Activated CD4-positive, CD25-positive, alpha-beta regulatory T cell treated with anti-CD3 and anti-CD28 coated beads, Interleukin-2, amount 50 U/mL, for 72 hours (primary cell): ENCODE measurements at places on chromosomes 5 and 9.

GRCh38 chr9:84615544-84615943, 54.0 kb upstream of the NTRK2 start:
- DNase-seq, result no peak

DNA sequence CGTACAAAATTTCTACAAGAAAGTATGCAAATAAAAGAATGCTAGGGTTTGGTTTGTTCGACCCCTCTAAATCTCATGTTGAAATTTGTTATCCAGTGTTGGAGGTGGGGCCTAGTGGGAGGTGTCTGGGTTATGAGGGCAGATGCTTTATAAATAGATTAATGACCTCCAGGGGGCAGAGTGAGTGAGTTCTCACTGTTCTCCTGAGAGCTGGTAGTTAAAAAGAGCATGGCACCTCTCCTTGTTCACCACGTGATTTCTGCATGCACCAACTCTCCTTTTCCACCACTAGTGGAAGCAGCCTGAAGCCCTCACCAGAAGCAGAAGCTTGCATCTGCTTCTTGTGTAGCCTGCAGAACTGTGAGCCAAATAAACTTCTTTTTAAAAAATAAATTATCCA, 50.4 kb upstream of the FAM170A start:
- DNase-seq, result no peak

DNA sequence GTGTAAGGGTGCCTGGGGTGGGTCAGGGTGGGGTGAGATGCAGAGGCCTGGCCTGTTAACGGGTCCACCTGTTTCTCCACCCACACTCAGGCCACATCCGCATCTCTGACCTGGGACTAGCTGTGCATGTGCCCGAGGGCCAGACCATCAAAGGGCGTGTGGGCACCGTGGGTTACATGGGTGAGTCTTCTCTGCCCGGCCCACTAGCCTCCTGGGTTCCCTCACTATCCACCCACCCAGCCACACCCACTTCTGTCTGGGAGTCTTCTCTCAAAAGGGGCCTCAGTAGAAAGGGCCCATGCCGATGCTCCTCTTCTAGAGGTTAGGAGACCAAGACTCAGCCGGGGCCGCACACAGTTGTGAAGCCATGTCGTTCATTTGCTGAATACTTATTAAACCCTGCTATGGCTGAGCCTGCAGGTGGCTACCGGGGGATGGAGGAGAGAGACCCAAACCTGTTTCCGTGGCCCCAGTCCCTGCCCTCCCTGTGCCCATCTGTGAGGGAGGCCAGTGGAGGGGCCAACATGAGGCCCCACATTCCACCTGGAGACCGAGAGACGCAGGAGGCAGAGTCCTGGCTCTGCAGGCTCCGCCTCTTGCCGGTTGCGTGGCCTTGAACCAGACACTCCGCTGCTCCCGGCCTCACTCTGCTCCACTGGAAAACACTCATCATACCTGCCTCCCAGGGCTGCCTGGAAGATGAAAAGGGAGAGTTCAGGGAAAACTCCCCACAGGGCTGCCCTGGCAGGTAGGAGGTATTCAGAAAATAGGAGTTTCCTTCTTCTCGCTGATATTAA, 8.7 kb downstream of the GRK6 start:
- DNase-seq, result no peak

DNA sequence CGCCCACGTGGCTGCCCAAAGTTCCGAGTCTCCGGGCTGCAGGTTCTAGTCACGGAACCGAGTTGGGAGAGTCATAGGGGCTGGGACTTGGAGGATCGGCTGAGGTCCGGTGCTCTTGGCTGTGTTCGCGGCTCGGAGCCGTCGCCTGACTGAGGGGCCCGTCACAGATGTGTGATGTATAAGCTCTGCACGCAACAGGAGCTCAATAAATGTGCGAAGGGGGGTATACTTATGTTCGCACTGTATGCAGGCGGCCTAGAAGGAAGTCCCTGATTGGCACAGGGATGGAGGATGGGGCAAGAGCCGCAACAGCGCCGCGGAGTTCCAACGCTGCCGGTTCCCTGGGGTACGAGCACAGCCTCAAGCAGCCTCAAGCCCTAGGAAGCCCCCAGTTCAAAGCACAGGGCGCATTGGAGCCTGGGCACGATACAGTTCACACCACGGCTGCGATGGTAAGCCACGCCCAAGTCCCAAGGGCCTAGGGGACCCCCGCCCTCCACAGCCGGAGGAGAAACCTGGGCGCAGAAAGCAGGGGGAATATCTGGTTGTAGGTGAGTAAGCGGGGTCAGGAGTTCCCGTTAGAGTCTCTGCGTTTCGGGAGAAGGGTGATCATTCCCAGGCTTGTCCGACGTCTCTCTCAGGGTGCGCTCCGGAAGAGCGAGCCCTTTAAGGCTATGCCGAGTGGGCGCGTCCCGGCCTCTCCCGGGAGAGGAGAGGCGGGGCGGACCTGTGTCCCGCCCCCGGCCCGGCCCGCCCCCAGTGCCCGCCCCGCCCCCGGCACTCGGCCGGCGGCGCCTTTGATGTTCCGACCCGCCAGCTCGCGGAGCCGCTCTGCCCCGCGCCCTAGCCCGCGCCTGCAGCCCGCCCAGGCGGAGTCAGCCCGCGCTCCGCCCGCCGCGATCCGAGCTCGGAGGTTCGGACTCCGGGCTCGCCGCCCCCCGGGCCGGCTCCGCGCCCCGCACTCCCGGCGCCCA, at the start of gene TCF7:
Gene TCF7 (plus strand): TSS at position 780 of the 974 bp plus-strand sequence. CDS start 226 bp downstream, outside the sequence.
- DNase-seq, result peak; percentile 67

DNA sequence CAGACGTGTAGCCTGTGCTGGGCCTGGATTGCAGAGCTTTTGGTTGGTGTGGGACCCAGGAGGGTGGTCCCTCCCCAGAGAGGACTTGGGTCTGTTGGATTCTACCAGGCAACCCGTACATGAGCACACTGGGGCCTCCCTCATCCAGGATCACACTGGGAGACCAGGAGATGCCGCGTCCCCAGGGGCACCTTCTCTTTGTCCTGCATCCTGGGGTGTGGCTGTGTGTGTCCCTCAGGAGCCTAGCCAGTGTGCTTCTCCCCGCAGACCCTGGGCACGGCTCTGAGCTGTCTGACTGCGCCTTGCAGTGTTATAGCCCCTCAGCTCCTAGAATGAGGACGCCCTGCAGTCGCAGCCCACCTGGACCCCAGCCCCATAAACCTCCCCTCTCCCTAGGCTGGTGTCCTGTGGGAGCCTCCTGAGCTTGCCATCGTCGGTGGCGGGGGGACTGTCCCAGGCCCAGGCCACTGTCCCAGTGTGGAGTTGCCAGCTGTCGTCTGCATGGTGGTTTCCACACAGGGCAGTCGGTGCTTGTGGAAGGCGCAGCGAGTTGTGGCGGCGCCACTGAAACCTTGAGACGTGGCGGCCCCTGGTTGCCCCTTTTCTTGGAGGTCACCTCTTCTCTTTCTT, 27.6 kb downstream of the CEP72 start:
- no peak for DNase-seq

DNA sequence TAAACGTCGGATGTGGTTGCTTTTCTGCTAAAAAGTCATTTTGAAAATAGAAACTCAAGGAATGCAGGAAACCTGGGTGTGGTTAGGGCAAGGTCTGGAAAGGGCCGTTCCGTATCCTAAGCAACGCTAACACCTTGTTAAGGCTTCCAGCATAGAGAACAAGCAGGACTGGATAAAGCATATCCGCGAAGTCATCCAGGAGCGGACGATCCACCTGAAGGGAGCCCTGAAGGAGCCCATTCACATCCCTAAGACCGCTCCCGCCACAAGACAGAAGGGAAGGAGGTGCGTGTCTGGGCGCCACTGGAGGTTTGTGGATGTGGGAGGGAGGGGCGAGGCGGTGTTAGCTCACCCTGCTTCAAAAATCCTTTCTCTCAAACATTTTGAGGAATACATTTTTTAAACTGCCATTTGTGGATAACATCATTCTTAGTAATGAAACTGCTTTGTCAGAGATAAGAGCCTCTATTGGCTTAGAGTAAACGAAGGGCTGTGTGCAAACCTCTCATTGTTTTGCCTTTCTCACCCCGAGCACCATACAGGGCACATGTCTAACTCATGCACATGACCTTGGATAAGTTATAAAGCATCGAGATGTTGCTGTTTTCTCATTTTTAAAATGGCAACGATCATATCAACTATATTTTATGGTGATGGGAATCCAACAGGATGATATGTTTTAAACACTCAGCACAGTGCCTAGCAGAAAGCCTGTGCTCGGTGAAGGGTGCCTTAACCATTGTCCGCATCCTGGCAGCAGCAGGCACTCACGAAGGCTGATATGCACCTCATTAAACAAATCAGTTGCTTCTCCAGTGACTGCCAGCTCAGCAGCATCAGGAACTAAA, 175.7 kb upstream of the OTULINL start:
- no peak for DNase-seq

GRCh38 chr9:27688954-27689353, 115.7 kb upstream of the C9orf72 start:
- no peak for DNase-seq

DNA sequence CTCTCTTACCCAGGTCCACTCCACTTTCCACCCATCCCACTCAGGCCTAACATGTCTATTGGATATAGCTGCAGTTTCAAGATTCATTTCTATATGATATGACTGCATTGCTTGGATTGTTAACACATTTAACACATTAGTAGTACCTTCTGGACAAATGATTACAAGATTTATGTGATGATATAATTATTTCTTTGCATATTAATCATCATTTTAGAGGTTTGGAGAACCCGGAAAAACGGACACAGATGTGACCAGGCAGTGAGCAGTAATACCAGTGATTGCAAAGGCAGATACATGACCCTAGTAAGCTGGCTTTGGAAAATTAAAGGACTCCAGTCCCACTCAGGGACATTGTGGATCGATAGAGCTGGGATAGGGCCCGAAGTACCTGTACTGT, 103.8 kb downstream of the PRR16 start:
- DNase-seq, result no peak

DNA sequence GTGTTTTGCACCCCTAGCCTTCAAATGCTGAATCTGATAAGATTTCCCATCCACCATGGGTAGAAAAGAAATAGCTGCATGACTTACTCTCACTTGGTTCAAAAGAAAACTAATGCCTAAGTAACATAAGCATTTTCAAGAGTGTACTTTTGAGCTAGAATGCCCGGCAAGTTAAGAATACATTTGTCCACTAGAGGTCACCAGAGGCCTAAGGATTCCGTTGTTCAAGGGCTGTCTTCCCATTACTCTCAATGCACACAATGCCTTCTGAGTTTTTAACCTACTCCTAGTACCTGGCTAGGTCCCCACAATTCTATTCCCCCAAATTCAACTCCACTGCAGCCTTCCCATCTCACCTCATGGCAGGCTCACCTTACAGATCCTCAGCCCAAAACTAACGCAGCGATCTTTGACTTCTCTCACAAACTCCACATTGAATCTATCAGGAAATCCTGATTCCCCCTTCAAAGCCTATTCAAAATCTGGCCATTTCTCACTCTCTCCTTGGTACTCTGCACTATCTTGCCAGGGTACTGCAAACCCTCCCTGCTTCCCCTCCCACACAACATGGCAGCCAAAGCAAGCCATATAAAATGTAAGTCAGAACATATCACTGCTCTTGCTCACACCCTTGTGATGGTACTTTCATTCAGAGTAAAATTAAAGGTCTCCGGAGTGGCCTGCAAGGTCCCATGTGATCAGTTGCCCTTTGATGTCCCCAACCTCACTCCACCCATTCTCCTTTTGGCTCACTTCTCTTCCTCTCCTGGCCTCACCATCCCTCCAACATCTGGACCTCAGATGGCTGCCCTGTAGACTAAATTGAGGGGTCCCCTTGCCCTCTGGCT, 13.4 kb downstream of the OXCT1 start:
- peak; percentile 34 for DNase-seq

- no peak for DNase-seq
Measured at GRCh38 chr5:67082941-67083340, 113.7 kb downstream of the CD180 start.

DNA sequence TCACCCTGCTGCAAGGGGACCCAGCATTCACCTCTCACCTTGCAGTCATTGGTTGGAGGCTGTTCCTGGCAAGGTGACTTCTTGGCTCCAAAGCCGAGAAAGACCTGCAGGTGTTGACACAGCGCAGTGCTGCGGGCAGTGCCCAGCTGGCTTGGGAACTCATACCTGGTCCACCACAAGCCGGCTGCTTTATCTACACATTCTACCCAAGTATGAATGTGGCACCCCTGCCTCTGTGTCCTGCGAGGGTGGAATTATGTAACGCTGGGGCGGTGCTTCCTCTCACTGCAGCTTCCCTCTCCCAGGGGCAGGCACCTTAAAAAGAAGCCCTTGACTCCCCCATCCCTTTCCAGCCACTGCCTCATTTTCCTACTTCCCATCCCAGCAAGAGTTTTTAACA, 2.5 kb upstream of the ZMYND19 start:
- DNase-seq, result no peak

- DNase-seq, result no peak
Measured at GRCh38 chr9:83280790-83281189, 217.8 kb upstream of the RASEF start.

GRCh38 chr9:135413086-135413375, 66.6 kb upstream of the PPP1R26 start:
- peak; percentile 25 for DNase-seq

GRCh38 chr5:151026679-151027078, 6.3 kb downstream of the GPX3 start:
- DNase-seq, result no peak

DNA sequence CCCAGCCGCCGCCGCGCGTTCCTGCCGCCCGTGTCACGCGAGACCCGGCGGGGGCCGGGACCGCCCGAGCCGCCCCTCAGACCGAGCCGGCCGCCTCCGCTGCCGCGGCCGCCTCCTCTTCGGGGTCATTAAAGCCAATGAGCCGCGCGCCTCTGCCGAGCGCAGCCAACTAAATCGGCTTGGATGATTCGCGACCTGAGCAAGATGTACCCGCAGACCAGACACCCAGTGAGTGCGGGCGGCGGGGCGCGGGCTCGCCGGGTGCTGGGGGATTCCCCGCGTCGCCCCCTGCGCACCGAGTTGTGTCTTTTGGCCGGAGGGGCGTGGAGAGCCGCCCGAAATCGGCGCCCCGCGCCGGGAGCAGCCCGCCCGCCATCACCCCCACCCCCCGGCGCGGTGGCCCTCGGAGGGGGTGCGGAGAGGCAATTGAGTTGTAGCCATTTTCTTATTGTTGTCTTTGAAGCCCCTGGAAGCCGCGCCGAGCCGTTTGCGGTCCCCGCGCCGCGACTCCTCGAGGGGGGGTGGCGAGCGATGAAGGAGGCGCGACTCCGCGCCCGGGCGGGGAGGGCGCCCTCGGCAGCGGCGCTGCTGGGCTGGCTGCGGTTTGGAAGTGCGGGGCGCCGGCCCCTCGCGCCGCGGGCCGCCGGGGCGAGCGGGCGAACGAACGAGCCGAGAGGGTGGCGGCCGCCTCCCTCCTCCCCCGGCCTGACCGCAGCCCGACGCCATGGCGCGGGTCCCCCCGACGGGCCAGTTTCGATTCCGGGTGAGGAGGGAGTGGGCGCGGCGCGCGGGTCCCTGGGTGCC, 1.0 kb downstream of the TLE4 start:
- peak; percentile 66 for DNase-seq

- no peak for DNase-seq
Measured at GRCh38 chr9:14303521-14303920, 10.4 kb downstream of the NFIB start.

DNA sequence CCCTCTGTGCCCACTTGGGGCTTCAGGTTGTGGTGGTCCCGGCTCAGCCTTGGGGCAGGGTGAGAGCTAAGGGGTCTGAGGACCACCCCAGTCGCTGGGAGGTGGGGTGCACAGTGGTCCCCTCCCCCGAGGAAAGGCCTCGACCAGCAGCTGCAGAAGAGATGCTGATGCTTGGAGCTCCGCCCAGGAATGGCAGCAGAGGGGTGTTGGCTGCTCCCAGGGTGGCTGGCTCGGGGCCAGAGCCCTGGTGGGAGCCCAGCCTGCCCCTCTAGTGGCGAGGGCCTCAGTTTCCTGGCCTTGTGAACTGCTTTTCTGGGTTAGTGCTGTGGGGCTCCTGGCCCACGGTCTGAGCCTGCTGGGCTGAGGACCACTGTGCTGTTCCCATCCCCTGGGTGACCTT, 1.2 kb downstream of the DIPK1B start:
- no peak for DNase-seq
